ENCODE measurements at places on chromosomes 16 and 17.

DNA sequence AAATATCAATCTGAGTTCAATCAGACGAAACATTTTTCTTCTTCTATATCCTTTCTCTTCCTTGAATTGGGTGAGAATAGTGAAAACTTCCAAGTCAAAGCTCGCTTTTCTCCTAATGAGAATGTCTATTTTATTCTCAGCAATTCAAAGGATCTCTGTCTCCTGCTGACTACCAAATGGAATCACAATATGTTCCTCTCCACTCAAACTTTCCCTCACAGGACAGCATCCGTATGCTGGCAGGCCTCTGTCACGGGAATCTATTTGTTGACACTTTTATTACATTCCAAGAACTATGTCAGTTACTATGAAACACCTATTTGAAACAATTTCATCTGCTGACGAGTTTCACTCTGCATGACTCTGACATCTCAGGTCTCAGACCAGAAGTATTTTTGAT, 1196.6 kb downstream of the CDH11 start:
- no peak for DNase-seq

DNA sequence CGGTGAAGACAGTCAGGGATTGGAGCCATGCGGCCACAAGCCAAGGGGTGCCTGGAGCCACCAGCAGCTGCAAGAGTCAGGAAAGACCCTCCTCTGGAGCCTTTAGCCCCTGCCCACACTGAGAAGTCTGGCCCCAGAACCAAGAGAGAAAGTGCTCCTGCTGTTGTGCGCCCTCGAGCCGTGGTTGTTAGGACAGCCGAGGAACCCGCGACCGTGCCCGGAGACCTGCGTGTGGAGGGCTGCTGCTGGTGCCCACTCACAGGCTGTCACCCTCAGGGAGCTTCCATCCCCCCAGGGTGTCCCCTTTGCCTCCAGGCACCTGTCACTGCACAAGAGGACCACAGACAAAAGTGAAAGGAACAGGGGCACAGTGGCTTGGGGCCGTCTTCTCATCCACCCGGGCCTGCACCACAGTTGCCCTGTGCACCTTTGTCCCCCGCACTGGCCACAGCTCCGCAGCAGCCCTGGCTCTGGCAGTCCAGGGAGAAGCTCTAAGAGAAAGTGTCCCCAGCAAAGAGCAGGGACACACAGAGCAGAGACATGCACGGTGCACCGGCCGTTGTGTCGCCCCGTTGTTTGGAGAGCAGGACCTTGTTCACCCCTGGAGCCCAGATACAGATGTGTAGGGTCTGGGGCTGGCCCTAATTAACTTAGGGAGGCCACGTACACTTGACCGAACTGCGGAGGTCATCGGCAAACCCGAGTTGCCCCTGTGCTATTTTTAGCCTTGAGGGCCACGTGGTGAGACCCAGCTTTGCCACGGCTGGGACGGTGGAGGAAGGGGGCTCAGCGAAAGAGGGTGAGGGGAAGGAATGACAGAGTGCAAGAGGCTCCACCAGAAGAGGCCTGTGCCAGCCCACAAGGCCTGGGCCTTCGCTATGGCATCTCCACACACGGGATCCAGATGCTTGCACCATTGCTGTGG, 329.2 kb downstream of the C16orf95 start:
- no peak for DNase-seq

DNA sequence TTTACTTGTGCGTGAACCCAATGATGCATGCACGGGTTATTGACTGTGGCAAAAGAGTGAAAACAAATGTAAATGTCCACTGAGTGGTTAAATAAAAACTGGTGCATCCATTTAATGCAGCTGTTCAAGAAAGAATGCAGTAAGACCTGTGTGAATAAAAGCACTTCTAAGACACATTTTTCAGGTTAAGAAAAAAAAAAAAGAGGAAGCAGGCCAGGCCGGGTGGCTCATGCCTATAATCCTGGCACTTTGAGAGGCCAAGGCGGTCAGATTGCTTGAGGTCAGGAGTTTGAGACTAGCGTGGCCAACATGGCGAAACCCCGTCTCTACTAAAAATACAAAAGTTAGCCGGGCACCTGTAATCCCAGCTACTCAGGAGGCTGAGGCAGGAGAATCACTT, 11.8 kb downstream of the CNGB1 start:
- DNase-seq: no peak

GRCh38 chr17:33889766-33890165, 365.3 kb upstream of the CCL2 start:
- DNase-seq: no peak

DNA sequence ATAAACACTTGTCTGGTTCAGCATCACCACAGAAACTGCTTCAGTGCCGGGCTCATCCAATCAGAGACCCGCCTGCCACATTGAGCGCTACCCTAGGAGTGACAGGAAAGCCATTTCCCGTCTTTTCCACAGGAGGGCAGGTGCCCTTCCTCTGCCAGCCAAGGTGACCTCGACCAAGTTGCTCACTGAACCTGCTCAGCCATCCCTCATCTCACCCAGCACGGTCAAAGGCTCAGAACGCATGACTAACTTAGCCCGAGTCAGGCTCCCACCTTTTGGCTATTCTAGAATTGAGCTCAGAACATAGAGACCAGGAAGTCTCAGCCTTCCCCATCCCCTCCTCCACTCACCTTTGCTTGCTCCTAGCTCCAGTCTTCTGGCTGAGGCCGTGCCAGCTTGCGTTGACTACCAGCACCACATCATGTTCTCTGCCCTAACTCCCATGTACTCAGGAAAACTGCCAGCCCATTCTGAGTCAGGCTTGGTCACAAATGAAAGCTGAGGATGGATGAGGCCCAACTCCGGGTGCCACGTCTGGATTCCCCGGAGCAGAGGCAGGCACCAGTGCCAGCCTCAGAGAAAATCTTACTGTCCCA, 15.6 kb downstream of the MRPS23 start:
- DNase-seq: no peak

GRCh38 chr16:71851746-71852145, 6.0 kb downstream of the ATXN1L start:
- DNase-seq: no peak

- no peak for DNase-seq
Measured at GRCh38 chr16:73354434-73354833, 306.5 kb upstream of the ZFHX3 start.

GRCh38 chr17:31843070-31843745, 15.8 kb downstream of the COPRS start:
- peak; percentile 58 for DNase-seq

DNA sequence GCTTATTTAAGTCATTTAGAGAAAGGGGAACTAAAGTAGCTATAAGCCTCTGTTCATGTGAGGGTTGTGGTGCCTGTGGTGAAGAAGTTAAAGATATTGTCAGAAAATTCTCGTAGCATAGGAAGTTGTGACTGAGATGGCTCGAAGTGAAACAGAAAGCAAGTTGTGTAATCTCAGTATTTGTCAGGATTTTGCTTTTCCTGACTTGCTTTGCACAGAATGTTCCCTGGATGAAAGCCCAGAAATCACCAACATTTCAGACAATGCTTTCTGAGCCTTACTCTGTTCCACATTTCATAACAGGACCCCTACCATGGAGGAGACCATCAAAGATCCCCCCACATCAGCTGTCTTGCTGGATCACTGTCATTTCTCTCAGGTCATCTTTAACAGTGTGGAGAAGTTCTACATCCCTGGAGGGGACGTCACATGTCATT, 10.6 kb downstream of the CALCOCO2 start:
- no peak for DNase-seq

- peak; percentile 72 for DNase-seq
Measured at GRCh38 chr16:84514874-84515835, 10.7 kb upstream of the MEAK7 start.

DNA sequence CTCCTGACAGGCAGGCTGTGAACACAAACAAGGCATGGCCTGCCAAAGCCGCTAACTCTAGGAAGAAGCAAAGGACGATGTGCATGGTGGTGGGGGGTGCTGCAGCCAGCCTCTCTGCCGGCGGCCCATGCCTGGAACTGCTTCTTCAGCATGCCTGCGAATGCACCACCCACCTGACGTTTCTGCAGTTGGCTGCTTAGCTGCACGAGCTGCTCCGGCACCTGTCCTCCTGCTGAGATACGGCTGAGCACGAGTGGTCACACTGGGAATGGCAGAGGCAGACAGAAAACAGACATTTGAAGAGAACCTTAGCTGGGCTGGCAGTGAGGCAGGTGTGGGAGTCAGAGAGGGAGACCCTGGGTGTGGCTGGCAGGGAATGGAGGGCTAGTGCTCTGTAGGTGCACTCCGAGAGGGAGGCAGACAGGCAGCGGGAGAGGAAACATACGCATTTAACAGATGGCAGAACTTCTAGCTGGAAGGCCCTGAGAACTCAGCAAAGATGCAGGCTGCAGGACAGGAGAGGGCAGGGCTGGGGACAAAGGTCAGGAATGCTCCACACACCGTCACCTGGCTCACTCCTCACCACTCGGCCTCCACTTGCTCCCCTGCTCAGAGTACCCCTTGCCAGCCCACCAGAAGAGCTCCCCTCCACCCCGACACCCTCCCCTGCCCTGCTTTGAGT, 5.2 kb downstream of the FLCN start:
- DNase-seq: no peak
